ENCODE measurements at places on chromosomes 5 and 9.

- peak; percentile 12 for DNase-seq
Measured at GRCh38 chr9:13088720-13089427, 190.6 kb downstream of the MPDZ start.

GRCh38 chr5:138230261-138230660 lies 17.1 kb upstream of the CDC23 start:
- no peak for DNase-seq

DNA sequence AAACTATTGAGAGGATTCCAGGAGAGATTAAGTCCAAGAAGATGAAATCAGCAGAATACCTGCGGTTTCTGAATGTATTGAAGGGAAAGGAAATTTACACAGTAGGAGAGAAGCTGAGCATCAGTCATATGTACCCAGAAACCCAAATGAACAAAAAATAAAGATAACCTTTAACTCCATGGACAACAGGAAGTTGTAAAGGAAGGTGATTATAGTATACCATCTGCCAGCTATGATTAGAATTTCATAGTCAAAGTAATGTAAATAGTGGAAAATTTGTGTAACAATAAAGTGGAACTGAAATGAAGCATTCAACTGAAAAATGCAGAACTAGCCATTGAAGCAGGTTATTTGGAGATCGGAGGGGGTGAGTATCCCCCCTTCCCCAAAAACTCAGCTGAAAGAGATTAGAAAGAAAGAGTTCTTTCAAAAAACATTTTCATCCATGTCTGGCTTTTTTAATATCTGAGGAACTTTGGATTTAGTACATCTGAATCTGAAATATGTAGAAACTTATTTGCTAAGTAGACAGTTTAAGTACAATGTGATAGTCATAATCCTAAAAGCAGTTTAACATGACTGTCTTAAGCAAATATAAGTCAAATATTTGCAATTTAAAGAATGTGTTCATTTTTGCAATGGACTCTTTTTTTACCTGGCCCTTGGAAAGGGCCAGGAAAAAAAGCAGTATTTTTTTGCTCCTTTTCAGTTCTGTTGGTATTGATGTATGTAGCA lies 58.4 kb downstream of the APC start:
- no peak for DNase-seq

- no peak for DNase-seq
Measured at GRCh38 chr5:142748568-142749249, 21.5 kb upstream of the ARHGAP26 start.

DNA sequence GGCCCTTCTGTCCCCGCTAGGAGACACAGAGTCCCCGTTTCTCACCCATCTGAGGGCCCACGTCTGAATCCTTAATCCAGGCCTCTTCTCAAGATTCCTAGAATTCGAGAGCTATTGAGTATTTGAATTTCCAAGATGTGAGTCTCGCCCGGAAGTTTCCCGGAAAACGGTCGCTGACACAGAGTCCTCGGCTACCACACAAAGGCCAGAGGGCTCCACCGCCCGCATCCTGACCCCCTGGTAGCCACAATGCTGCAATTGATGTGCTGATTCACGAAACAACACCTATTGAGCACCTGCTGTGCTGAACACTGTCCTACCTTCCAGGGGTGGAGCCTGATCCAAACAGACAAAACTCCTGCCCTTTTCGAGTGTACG lies 670 bp upstream of the FBP1 start:
- DNase-seq = no peak

DNA sequence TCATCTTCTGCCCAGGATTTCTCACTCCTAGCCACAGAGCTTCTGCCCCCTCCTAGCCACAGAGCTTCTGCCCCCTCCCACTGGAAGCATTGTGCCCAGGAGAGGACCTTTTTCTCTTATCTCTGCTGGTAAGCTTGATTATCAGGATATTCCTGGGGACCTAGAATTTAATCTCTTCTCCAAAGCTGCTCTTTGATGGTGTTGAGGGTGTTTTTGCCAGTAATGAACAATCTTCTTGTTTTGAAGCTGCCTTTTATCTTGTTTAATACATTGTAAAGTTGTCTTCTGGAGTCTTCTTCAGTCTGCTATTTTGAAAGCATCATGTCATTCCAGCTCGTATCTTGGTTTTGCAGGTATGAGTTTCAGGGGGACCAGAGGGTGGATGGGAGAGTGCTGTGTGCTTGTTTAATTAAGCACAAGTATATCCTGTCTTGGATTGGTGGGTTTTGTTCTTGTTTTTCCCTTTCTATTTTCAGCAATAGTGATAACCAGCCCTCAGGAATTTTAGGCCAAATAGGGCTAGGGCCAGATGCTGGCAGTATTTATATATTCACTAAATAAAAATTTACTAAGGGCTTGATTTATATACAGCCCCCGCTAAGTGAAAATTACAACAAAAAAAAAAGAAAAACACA lies 214.0 kb upstream of the DMRT1 start:
- no peak for DNase-seq

GRCh38 chr5:158970569-158971014 lies 129.1 kb downstream of the EBF1 start:
- no peak for DNase-seq

- peak; percentile 19 for DNase-seq
Measured at GRCh38 chr5:54990841-54991258, 5.5 kb upstream of the ESM1 start.

DNA sequence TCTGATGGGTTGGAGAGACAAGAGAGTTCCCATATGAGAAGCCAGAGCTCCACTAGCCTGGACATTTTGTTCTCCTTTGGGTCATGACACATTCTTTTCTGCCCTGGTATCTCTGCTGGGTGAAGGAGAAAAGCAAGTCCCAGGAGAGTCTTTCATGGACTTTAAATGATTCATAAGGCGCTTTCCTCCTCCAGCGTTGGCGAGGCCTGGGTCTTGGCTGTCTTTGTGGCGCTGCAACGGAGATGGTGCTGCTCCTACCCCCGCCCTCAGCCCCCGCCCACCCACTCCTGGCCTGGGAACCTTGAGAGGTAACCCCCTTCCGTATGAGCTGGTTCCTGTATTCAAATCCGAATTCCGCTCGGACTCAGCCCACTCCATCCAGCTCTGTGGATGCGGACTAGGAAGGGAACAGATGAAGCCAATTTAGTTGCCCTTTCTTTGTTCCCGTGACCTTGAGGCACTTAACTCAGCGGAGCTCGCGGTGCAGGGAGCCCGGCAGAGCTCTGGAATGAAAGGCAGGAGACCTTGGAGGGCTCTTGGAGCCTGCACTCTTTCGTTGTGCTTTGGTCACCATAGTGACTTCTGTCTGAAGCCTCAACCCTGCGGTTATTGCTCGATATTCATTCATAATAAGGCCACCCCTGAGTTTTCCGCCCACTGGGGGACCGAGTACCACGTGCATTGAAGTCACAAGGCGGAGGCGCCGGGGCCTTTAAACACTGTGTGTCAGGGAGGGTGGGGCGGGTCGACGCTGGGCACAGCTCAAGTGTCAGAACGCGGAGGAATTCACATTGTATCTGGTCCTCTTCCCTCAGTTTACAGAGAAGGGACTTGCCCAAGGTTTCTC lies 14.0 kb upstream of the PWWP2A start:
- DNase-seq = no peak

DNA sequence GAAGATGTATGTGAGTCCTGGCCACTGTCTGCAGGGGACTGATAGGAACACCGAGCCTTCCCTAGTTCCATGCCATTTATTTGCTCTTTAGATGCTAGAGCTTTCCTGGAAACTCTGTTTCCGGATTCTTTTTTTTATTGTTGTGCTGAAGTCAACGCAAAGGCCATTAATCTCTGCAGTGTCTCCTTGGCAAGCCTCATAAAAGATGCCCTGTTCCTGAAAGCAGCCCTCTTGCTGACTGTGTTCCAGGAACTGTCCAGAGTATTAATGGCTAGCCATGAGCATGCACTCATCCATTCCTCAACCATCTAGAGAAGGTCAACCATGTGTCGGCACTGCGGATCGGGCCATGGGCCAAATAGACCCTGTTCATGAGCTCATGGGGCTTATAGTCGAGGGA lies 42.9 kb upstream of the SMAD5 start:
- DNase-seq = no peak

GRCh38 chr9:6759185-6759977 lies 1.6 kb downstream of the KDM4C start:
- peak; percentile 58 for DNase-seq

GRCh38 chr5:5326115-5326758 lies 96.2 kb upstream of the ICE1 start:
- DNase-seq = no peak

- no peak for DNase-seq
Measured at GRCh38 chr5:97121848-97122247, 20.6 kb downstream of the LIX1 start.

DNA sequence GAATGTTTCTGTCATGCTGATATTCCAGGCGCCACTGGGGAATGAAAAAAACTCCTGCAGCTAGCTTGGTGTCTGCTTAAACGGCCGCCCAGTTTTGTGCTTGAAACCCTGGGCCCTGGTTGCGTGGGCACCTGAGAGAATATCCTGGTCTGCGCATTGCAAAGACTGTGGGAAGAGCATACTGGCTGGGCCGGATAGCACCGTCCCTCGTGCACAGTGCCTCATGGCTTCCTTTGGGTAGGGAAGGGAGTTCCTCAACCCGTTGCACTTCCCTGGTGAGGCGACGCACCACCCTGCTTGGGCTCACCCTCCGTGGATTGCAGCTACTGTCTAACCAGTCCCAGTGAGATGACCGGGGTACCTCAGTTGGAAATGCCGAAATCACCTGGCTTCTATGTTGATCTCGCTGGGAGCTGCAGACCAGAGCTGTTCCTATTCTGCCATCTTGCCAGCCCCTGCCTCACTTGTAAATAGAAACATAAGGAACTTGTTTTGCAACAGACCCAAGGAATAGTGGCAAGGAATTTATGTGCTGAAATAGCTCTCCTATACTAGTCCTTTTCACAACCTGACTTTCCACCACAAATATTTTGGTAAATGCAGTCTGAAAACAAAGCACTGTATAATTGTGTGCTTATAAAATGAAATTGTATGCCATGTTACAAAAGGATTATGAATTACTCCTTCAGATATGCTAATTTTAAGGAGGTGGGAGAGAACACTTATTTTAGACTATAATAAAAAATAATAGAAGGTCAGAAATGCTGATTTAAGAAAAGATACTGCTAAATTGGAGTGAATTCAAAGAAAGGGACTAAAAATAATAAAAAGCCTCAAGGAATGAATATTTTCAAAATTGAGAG lies 90.3 kb downstream of the ADAMTSL1 start:
- DNase-seq = no peak

DNA sequence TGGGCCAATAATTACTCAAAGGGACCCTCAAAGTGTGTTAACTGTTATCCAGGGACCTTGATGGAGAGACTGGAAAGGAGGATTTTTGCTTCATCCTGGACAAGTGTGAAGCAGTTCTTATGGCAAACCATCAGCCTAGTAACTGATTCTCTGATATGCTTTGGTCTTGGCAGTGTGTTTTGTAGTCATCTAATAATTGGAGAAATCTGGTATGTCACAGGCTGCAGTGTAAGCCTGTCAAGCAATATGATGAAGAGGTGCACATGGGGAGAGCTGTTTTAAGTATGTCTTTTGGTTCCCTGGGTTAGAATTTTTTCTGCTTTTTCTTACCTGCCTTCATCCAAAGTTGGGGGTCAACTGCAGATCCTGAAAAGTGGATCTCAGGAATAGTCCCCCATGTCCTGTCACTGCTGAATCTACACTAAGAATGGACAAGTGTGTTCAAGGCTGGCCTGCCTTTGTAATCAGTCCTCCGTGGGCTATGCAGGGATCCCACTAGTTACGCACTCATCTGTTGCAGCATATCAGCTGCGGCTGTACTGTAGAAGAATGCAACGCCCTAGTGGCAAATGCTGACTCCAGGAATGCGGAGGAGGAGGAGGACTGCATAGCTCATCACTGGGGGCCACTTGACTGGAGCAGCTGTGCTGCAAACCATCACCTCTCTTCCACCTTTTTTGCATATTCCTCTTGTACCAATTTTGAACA lies 1.9 kb downstream of the SPTAN1 start:
- peak; percentile 93 for DNase-seq

DNA sequence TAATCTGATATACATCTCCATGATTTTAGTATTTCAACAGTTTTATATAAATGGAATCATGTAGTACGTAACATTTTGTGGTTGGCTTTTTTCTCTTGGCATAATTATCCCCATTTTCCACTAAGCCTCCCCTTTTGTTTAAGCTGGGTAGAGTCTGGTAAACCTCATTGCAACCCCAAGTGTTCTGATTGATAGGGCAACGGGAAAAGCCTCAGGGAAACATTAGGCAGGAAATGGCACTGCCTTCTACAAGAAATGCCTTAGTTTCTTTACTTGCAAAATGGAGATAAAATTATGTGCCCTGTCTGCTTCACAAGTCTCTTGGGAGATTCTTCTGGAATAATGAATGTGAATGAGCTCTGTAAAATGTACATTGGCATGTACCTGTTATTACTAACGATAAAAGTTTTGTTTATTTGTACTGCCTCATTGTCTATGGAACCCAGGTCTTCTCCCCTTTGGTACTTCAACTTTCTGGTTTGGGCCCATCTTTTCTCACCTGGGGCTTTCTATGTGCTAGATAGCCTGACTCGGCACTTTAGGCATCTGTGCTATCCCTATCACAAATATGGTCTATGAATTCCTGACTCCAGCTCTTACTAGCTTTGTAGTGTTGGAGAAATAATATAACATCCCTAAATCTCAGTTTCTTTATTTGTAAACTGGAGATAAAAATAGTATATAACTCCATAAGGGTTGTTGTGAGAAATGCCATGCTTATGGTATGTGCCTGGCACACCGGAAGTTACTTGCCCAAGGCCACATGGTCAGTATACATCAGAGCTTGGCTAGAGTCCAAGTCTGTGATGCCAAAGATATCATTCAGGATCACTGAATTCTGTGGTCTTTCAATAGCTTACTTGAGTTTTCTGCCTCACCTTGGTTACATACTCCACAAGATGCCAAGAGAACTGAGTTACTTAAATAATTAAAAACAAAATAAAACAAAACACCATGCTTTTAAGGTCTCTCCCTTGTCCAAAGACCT lies 48.2 kb upstream of the ZNF169 start:
- no peak for DNase-seq

DNA sequence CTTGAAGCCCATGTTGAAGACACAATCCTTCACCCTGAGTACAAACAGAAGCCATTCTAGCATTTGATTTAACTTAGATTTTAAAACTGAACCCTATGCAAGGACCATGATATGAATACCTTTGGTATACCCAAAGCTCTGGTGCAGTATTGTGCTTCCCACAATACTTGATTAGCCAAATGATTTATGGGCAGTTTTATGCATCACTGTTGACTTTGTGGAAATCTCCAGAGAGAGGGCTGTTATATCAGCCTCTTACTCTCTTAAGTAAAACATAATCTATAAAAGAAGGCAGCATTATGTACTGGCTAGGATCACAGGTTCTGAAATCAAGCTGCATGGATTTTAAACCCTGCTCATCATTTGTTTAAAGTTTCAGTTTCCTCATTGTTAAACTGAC lies 762.8 kb downstream of the EFNA5 start:
- DNase-seq = no peak

GRCh38 chr9:137458194-137459151 lies 661 bp downstream of the NSMF start:
- no peak for DNase-seq

Measured in H54 (cell line).